Activated gamma-delta T cell treated with anti-CD3 and anti-CD28 coated beads, Interleukin-2, amount 50 U/mL, for 16 hours (primary cell): ENCODE measurements at places on chromosomes 5 and 9.

- DNase-seq, result no peak
These were observed 13.5 kb upstream of the MELK start for GRCh38 chr9:36559036-36559695.

DNA sequence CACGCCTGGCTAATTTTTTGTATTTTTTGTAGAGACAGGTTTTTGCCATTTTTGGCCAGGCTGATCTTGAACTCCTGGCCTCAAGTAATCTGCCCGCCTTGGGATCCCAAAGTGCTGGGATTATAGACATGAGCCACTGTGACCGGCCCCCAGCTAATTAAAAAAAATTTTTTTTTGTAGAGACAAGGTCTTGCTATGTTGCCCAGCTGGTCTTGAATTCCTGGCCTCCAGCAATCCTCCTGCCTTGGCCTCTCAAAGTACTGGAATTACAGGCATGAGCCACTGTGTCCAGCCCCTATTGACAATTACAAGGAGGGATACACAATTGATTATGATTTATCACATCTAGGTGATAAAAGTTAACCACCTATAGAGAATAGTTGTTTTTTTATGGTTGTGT lies 59.5 kb downstream of the NR2F1 start:
- DNase-seq, result no peak

GRCh38 chr9:129938291-129938979 lies 103.2 kb downstream of the USP20 start:
- DNase-seq, result no peak

GRCh38 chr5:149399775-149400174 lies 20.7 kb upstream of the IL17B start:
- DNase-seq, result no peak
